Lower lobe of right lung (tissue), 2 donors: ENCODE measurements at places on chromosomes 5 and 9. TPM values are rescaled to one million over a fixed set of nuclear protein-coding genes. Genes with fewer than 3 reads are reported as not detected.

DNA sequence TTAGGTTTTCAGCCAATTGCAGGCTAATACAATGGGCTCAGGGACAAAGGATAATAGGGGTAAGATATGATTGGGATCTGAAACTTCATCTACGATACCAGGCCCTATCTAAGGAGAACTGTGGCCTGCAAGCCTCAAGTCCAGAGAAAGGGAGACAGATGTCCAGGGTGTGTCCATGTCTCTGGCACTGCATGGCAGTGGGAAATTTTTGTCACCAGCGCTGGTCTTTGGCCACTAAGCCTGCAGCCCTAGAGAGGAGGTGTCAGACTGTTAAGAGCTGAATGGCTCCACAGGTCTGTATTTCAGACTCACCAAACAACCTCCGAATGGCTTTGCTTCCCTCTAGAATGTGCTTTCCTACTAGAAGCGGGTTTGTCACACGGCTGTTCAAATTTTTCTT lies 6.6 kb upstream of the CNOT6 start:
- no peaks in the 10 kb centered on the region for H3K4me1 ChIP-seq
- H3K4me3 ChIP-seq, result no peak overlapping the region
- DNase-seq, result no peak
- H3K36me3 ChIP-seq, result no peaks in the 10 kb centered on the region

DNA sequence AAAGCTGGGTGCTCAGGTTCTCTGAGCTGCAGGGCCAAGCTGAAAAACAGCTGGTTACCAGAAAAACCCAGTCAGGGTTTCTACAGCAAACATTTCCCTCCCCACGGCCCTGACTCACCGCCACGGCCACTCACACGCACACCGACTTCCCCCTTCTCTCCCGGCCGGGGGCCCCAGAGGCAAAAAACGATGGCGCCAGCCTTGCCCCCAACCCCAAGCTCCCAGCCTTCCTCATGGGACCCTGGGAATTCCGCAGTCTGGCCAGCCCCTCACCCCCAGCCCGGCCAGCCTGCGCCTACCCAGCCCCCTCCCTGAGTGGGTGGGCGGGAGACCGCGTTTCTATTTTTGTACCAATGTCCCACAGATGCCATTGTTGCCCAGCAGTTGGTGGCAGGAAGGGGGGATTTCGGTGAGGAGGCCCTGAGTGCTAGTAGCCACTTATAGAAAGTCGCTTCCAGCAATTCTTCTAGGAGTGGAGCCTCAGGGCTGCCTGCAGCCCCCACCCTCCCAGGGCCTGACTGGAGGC lies 18.4 kb downstream of the ENG start:
- peaks cover 30% of the 10 kb centered on the region for H3K36me3 ChIP-seq
- H3K27me3 ChIP-seq, result no peaks in the 10 kb centered on the region
- H3K27ac ChIP-seq, result peak overlapping the region; percentile 86
- peak; percentile 77 for DNase-seq
- peak overlapping the region; percentile 19 for H3K4me3 ChIP-seq

GRCh38 chr5:177429248-177430040 lies 3.0 kb downstream of the GRK6 start:
- peak overlapping the region; percentile 80 for H3K4me3 ChIP-seq
- peaks cover 65% of the 10 kb centered on the region for H3K4me1 ChIP-seq
- H3K27ac ChIP-seq, result peak overlapping the region; percentile 90
- DNase-seq, result peak; percentile 90
- no peaks in the 10 kb centered on the region for H3K27me3 ChIP-seq
- peaks cover 36% of the 10 kb centered on the region for H3K36me3 ChIP-seq

GRCh38 chr9:82128011-82128696 lies 139.6 kb downstream of the SPATA31D1 start:
- no peaks in the 10 kb centered on the region for H3K27me3 ChIP-seq
- H3K4me1 ChIP-seq, result no peaks in the 10 kb centered on the region
- no peak overlapping the region for H3K27ac ChIP-seq
- DNase-seq, result no peak
- no peak overlapping the region for H3K4me3 ChIP-seq

GRCh38 chr9:91392435-91392834 lies 30.7 kb upstream of the AUH start:
- no peaks in the 10 kb centered on the region for H3K36me3 ChIP-seq
- no peak overlapping the region for H3K27ac ChIP-seq
- H3K4me1 ChIP-seq, result peaks cover 6% of the 10 kb centered on the region
- no peak overlapping the region for H3K4me3 ChIP-seq
- no peak for DNase-seq

The CTNNA1 gene
- total RNA-seq, result 361 TPM

The DOCK8 gene
- total RNA-seq, result 112 TPM
